ENCODE measurements at places on chromosomes 11 and 22.

DNA sequence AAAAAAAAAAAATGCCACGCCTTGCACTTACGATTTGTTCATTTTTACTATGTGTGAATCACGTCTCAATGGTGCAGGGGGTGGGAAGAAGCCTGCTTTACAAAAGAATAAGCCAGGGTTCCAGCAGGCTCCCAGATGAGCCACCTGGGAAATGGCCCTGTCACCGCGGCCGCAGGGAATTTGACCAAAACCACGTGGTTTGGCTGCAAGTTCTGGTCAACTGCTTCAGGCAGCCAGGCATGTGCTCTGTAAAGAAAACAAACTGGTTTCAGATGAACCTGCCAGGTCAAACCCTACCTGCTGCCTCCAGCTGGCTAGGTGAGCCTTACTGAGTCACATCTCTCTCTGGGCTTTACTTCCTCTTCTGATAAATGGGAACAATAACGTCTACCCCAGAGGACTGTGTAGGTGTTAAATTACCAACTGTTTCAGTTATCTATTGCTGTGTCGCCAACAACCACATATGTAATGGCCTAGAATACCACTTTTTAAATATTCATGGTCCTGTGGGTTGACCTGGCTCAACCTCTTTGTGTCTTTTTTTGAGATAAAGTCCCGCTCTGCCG is 30.5 kb upstream of the GCAT start:
- DNase-seq = no peak

- DNase-seq = no peak
Measured at GRCh38 chr11:128704517-128704916, 10.6 kb downstream of the FLI1 start.

- no peak for DNase-seq
Measured at GRCh38 chr11:96486890-96487611, 97.2 kb downstream of the JRKL start.

DNA sequence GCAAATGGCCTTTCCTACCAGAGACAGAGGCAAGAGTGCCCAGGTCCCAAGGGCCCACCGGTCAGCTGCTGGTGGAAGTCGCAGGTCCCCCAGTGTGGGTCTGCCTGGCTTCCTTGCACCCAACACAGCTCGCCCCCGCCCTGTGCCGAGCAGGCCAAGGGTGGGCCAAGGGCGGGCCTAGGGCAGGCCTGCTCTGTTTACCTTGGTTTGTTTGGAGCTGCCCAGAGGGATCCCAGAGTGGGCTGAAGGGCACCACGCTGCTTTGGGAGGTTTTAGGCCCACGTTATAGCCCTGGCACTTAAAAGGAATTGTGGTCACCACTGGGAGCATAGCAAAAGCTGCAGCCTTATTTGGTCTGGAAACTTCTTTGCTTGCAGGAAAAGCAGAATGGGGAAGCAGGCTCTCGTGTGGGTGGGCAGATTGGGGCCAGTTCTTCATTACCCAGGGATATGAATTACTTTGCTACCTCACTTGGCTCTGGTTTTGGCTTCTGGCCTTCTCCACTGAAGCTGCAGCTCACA is 38.0 kb downstream of the MRGPRD start:
- DNase-seq = no peak

DNA sequence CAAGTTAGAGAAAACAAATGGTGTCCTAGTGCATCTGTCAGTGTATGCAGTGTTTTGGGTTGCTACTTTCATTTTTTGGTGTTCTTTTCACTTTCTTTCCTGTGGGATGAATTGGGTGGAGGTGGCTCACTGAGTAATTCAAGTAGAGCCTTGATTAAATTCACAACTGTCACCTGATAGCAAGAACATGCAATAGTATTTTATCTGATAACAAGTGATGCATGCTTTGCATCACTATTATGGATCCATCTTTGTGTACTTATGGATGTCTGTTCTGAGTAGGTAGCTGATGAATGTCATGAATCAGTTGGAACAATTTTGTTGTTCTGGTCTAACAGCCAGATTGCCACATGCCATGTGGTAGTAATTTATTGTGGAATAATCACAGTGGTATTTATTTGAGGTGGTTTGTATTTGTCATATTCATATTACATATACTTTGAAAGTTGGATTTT is 87.5 kb downstream of the DDX10 start:
- DNase-seq = no peak

DNA sequence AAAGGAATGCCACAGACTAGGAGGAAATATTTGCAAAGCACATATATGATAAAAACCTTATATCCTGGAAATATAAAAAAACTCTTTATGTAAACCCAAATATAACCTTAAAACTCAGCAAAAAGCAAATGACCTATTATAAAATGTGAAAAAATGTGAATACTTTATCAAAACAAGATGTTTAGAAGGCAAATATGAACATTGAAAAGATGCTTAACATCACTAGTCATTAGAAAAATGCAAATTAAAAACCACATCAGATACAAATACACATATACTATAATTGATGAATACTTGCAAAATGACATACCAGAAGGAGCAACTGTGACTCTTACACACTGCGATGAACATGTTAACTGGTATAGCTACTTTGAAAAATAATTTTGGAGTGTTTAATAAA is 511.2 kb upstream of the LRRC4C start:
- no peak for DNase-seq

DNA sequence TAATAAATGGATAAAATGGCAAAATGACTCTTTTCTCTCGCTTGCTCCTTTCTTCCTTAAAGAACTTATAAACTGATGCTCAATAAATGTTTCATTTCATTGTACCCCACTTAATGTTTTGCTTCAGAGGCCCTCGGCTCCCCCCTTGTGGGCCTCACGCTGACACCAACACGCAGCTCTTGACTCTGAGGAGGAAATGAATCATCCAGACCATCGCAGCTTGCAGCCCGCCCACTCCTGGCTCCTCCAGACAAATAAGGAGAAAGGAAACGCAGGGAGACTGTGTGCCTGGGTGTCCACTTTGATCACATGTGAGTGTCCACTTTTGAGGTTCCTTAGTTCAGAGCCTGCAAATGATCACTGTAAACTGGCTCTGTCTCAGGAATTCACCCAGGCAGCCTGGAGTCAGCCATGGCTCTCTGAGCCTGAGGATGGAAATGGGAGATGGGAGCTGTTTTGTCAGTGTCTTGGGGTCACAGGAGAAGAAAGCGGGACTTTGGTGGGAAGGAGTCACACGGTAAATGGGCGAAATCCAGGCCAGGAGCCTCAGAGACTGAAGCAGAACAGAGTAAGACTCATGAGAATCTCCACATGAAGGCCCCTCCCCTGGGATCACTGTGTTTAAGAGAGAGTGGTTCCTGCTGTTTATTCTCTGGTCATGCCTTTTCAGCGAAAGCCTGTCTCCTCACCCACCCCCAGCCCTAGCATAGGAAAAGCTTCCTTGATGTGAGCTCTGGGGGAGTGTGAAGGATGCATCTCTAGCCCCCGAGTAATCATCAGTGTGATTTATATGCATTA is 96.5 kb downstream of the CWC15 start:
- peak; percentile 51 for DNase-seq

GRCh38 chr11:31601635-31602282 is 92.2 kb downstream of the ELP4 start:
- no peak for DNase-seq

GRCh38 chr11:90284171-90284570 is 61.3 kb upstream of the CHORDC1 start:
- DNase-seq = no peak

GRCh38 chr11:8366316-8366715 is 102.6 kb upstream of the LMO1 start:
- DNase-seq = no peak

DNA sequence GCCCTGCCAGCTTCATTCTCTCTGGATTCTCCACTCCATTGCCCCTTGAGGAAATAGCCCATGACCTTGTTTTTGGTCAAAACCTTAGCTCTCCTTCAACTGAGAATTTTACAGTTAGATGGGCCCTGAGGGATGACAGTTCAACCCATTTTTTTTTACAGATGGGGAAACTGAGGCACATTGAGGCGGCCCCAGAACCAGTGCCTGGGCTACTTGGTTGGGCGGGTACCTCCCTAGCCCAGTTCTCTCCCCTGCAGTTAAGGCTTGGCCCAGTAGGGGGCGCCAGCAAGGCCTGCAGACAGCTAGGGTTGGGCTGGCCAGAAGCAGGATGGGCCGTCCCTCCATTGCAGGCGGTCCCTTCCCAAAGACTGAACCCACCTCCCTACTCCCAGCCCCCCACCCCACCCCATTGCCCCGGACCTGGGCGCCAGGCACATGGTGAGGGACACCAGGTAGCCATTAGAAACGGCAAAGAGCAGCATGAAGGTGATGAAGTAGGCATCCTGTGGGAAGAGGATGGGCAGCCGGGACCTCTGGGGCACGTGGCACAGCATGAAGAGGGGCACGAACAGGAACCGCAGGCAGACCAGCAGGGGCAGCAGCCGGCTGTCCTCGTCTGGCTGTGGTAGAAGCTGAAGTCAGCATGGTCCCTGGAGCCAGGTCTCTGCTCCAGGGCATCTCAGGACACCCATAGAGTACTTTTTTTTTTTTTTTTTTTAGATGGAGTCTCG is 7.6 kb downstream of the SLC29A2 start:
- peak; percentile 16 for DNase-seq

GRCh38 chr22:31087744-31088215 is 6.7 kb downstream of the SMTN start:
- DNase-seq = no peak

GRCh38 chr11:94866936-94867795 is 99.0 kb downstream of the AMOTL1 start:
- no peak for DNase-seq

DNA sequence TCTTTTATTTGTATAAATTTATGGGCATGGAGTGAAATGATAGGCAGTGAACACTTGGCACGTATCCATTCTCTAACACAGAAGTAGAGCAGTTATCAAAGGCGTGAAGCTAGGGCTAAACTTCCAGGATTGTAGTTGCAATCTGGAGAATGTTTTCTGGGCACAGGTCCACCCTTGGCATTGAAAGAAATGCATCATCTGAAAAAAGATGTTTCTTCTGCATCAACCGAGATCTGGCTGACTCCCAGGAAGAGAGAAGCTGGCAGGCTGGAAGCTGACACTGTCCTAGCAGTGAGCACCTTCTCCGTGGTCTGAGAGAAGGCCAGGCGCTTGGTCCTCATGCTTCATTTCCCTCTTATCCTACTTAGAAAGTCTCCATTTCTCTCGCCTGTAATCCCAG is 600.0 kb downstream of the BRD1 start:
- no peak for DNase-seq

- no peak for DNase-seq
Measured at GRCh38 chr11:70029115-70029860, 48.8 kb upstream of the ANO1 start.

DNA sequence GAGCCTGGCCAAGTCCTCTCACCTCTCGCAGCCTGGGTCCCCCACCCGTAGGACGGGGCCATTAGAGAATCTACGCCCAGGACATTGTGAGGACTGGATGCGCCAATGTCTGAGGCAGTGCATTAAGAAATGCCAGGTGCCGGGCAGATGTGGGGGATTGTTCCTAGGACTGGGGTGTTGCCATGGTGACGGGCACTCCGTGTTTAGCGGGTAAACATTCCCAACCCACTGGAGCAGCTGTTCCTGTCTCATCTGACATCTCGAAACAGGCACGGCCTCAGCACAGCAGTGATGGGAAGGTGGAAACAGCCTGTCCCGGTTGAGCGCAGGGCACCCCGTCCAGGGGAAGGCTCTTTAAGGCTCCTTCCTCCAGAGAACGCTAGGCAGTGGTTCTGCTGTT is 99.6 kb upstream of the RTL6 start:
- no peak for DNase-seq

- DNase-seq = no peak
Measured at GRCh38 chr22:27537501-27537900, 264.1 kb downstream of the MN1 start.

GRCh38 chr11:20652150-20652806 is 17.1 kb upstream of the NELL1 start:
- no peak for DNase-seq

DNA sequence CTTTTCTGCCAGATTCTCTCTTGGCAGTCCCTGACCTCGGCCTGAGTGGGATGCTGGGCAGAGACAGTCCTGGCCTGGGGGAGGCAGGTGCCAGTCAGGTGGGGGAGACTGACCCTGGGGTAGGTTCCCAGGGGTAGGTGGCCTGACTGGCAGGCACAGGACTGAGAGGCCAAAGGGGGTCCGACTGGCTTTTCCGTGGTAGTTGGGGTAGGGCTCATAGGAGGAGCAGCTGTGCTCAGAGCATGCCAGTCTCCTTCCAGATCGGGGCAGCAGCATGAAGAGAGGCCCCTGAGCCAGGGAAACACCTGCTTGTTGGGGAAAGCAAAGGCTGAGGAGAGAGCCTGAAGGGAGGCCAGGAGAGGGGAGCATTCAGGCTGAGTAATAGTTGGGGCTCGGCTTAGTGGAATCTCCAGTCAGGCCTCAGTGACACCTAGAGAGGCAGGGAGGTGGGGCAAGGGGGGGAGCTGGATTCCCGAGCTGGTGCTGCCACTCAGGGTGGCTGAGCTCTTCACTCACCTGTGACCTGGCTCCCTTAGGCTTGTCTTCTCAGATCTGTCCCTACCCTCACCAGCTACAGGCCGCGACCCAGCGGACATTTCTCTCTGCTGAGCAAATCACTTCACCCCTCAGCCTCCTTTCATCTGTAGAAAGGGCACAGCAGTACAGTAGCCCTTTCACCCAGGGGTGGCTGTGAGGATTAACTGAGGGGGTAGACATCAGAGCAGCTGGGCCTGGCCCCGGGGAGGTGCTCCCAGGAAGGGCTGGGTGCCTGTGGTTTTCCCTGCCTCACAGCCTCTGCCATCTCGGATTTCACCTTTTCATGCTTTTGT is 26.2 kb downstream of the MCM5 start:
- no peak for DNase-seq

DNA sequence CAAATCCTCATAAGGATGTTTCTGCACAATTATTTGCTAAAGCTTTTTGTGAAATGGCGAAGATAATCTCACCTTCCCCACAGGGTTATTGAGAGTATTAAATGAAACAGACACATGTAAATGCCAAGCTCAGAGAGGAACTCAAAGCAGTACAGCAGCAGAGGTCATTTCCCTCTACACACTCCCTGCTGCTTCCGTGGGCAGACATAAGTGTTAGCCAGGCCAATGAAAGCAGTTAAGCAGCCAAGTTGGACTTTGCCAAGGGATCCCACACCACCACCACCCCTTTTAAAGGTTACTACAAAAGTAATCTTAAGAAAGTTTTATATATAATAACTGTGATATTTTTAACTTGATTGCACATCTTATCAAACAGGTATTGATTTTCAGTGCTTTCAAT is 4.0 kb upstream of the FAM111A start:
- no peak for DNase-seq

- no peak for DNase-seq
Measured at GRCh38 chr11:15493921-15494620, 379.3 kb downstream of the INSC start.

GRCh38 chr11:26930518-26931247 is 63.2 kb upstream of the FIBIN start:
- DNase-seq = no peak

All from NK-92 treated with Interleukin-12 subunit alpha and Interleukin-12 subunit beta, amount 100 ng/mL, for 24 hours (cell line).